ENCODE measurements at places on chromosomes 3 and 15.

- DNase-seq: no peak
These were observed 175.9 kb upstream of the PLSCR5 start for GRCh38 chr3:146781059-146781458.

DNA sequence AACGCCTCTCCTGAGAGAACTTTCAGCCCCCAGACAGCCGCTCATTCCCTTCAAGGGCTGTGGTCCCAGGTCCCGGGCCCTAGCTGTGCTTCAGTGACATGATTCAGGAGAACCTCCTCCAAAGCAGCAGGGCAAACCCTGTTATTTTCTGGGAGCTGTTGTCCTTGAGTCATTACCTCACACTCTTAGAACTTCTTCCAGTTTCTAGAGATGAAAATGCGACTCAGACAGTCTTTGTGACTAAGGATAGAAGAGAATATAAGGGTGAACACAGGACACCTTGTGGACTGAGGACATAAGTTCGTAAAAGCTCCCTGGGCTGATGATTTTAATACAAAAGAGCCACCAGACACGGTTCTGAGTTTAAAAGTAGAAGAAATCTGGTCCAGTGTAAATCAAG is 203.8 kb downstream of the RORA start:
- no peak for DNase-seq

DNA sequence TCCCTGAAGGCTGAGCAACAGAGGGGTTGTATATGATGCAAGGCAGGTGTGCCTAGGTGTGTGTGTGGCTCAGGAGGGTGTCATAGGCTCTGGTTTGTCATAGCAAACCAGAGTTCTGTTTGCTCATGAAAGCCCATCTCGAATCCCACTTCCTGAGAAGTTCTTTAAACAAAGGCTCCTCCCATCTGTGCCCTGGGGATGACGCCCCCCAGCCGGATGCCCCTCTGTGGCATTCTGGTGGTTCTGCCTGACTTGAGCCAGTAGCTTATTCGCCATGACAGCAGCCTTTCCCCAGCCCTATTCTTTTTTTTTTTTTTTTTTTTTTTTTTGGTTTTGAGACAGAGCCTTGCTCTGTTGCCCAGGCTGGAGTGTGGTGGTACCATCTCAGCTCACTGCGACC is 45.4 kb downstream of the PDIA5 start:
- no peak for DNase-seq

DNA sequence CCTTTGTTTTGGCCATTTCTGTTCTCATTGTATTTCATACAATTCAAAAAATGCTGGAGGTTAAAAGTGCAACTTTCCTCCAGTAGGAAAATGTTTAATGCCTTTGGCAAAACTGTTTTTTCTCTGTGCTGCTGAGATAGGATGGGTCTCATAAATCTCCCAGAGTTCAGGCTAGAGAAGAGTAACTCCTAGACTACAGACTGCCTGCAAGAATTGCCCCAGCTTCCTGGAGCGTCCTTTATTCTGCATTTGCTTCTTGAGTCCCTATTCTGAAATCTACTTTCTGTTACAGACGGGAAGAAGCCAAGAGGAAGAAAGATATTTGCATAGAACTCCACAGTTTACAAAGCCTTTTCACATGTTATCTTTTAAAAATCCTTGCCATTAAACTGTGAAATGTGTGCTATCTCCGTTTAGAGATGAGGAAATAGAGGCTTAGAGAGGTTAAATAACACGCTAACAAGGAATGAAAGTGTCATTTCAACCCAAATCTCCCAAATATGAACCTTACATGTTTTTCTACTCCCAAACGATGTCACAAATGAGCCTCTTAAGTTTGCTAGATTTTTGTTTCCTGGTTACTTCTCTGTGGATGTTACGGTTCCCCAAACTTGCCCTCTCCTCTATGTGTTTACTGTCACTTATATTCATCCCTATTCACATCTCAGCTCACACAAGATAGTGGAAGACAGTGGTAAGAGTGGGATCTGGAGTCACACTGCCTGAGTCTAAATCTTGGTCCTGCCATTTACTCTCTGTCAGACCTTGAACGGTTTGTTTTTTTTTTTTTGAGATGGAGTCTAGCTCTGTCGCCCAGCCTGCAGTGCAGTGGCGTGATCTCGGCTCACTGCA is 17.4 kb downstream of the NANOGP8 start:
- no peak for DNase-seq

DNA sequence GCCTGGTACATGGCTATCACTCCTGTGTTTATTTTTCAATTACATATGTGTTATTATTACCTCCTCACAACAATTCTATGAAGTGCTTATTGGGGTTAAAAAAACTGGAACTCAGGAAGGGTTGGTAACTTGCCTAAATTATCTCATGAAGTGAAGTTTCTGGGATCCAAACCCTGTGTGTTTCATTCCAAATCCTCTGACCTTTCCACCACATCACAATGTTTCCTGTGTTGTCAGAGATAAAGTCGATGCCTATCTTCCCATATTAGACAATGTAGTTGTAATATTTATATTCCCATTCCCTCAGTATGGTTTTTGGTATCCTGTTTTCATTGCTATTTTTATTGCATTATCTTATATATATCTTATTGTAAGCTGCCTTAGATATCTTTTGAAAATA is 269.1 kb upstream of the CFAP20DC start:
- no peak for DNase-seq

- DNase-seq: no peak
These were observed 7.6 kb downstream of the SELENOS start for GRCh38 chr15:101269479-101270223.
